A549 treated with AZD2906 at 1 μM for 4 hours (cell line): ENCODE measurements at places on chromosomes 5 and 9. TPM values are rescaled to one million over a fixed set of nuclear protein-coding genes. Genes with fewer than 3 reads are reported as not detected.

The MAMDC4 gene
- total RNA-seq = 1.5 to 4.6 TPM (median 3.8 TPM) in 5 replicates

The CCDC180 gene
- total RNA-seq = 0.26 to 0.58 TPM (median 0.35 TPM) in 5 replicates

The LHFPL2 gene
- 54.0 to 70.7 TPM (median 64.2 TPM) in 5 replicates for total RNA-seq

The CTXN3 gene
- total RNA-seq = not detected in 5 replicates

The ADAMTS12 gene
- 5.5 to 7.2 TPM (median 7.0 TPM) in 5 replicates for total RNA-seq

The TLR4 gene
- 0.06 to 0.12 TPM (median 0.06 TPM) in 5 replicates for total RNA-seq

The NDUFS6 gene
- total RNA-seq = 109 to 126 TPM (median 117 TPM) in 5 replicates

The CEP120 gene
- 7.3 to 10.8 TPM (median 9.2 TPM) in 5 replicates for total RNA-seq

The KCNMB1 gene
- total RNA-seq = not detected in 5 replicates

The HEMGN gene
- total RNA-seq = not detected in 5 replicates

The GPR21 gene
- total RNA-seq = not detected in 5 replicates

The MEIKIN gene
- not detected in 5 replicates for total RNA-seq

The CDH18 gene
- total RNA-seq = not detected in 5 replicates

The FGF18 gene
- total RNA-seq = 2.2 to 4.0 TPM (median 3.2 TPM) in 5 replicates

The IFNA13 gene
- not detected in 5 replicates for total RNA-seq

The BTNL3 gene
- total RNA-seq = not detected in 5 replicates

The NKD2 gene
- total RNA-seq = 17.9 to 25.5 TPM (median 24.3 TPM) in 5 replicates

The OR1J2 gene
- 0.10 TPM in 1 of 5 replicates, not detected in the others for total RNA-seq

The RICTOR gene
- 8.6 to 12.9 TPM (median 10.4 TPM) in 5 replicates for total RNA-seq

The STK32A gene
- 0.13 to 0.40 TPM (median 0.22 TPM) in 5 replicates for total RNA-seq

The SLC2A8 gene
- 9.8 to 17.1 TPM (median 15.8 TPM) in 5 replicates for total RNA-seq

The PCDHGB1 gene
- total RNA-seq = 1.4 to 1.9 TPM (median 1.7 TPM) in 5 replicates

The SLC36A3 gene
- total RNA-seq = not detected in 5 replicates

The SPATA31E1 gene
- total RNA-seq = 0.01 TPM in 1 of 5 replicates, not detected in the others

The PRRX2 gene
- total RNA-seq = 5.3 to 12.3 TPM (median 10.4 TPM) in 5 replicates

The IL33 gene
- 0.23 to 0.61 TPM (median 0.25 TPM) in 5 replicates for total RNA-seq

The ARHGEF28 gene
- total RNA-seq = 10.5 to 12.0 TPM (median 11.4 TPM) in 5 replicates

The SPAAR gene
- 0.05 to 0.09 TPM (median 0.06 TPM) in 4 of 5 replicates, not detected in the other for total RNA-seq

The FOXI1 gene
- not detected in 5 replicates for total RNA-seq

The SPINK6 gene
- total RNA-seq = 0.28 to 0.75 TPM (median 0.36 TPM) in 5 replicates

The RELL2 gene
- 4.0 to 5.2 TPM (median 4.6 TPM) in 5 replicates for total RNA-seq

The TMEM174 gene
- total RNA-seq = not detected in 5 replicates

The MRRF gene
- total RNA-seq = 64.4 to 75.7 TPM (median 67.1 TPM) in 5 replicates

The FREM1 gene
- not detected in 5 replicates for total RNA-seq

The PTPRD gene
- 0.13 to 0.49 TPM (median 0.26 TPM) in 5 replicates for total RNA-seq

The SOHLH1 gene
- total RNA-seq = 0.05 to 0.08 TPM (median 0.05 TPM) in 3 of 5 replicates, not detected in the others

The MSH3 gene
- total RNA-seq = 5.8 to 8.3 TPM (median 6.9 TPM) in 5 replicates

The SLC1A1 gene
- total RNA-seq = 0.88 to 1.2 TPM (median 1.2 TPM) in 5 replicates

The RETREG1 gene
- 2.8 to 3.5 TPM (median 3.2 TPM) in 5 replicates for total RNA-seq

The TAF11L5 gene
- total RNA-seq = not detected in 5 replicates

The FBN2 gene
- total RNA-seq = 12.9 to 19.1 TPM (median 17.6 TPM) in 5 replicates

The MUSK gene
- total RNA-seq = not detected in 5 replicates

The MAN2A1 gene
- total RNA-seq = 10.5 to 16.7 TPM (median 13.2 TPM) in 5 replicates

The FAM219A gene
- total RNA-seq = 15.0 to 18.1 TPM (median 16.0 TPM) in 5 replicates

The DDX4 gene
- 0.02 to 0.09 TPM (median 0.08 TPM) in 3 of 5 replicates, not detected in the others for total RNA-seq

The PPP2R2B gene
- 0.03 to 0.14 TPM (median 0.10 TPM) in 4 of 5 replicates, not detected in the other for total RNA-seq

The TNFSF8 gene
- total RNA-seq = not detected in 5 replicates
